Stimulated activated CD8-positive, alpha-beta memory T cell treated with anti-CD3 and anti-CD28 coated beads, Interleukin-2, amount 100 ng/mL, for 1 hour (primary cell): ENCODE measurements at places on chromosomes 16 and 17.

- no peak for DNase-seq
Measured at GRCh38 chr17:1705004-1705403, 5.2 kb downstream of the TLCD2 start.

DNA sequence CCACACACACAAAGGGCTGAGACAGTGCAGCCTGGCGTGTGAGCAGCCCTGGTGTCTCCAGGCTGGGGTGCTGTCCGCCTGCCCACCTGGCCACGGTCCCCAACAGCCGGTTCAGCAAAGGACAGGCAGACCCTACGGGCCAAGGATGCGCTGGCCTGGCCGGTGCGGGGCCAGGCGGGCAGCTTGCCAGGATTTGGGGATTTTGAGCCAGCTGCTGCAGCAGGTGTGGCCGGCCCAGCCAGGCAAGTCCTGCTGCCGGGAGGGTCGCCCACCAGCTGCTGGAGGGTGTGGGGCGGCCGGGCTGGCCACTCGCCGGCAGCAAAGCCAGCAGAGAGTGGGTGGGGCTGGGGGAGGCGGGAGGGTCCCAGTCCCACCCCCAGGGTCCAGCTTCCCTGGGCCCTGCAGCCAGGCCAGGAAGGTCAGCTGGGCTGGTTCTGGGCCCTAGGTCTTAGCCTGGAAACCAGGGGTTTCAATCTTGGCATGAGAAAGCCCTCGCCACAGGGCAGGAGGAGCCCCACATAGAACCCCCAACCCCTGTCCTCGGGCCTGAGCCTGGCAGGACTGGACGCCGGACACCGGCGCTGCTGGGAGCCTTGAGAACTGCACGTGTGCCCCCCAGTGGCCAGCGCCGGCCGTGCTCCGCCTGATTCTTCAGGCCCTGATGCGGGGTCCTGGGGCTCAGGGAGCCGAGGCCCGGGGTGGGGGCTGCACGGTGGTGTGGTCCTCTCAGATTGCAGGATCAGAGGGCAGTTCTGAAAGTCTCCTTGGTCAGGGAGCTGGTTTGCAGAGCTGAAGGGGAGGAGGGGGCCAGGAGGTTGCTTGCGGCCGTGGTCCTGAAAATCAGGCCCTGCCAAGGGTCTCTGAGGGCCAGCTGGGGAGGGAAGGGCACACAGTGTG, 17.6 kb upstream of the SSTR5 start:
- DNase-seq: no peak

GRCh38 chr17:31269578-31269983, 27.5 kb downstream of the OMG start:
- no peak for DNase-seq

DNA sequence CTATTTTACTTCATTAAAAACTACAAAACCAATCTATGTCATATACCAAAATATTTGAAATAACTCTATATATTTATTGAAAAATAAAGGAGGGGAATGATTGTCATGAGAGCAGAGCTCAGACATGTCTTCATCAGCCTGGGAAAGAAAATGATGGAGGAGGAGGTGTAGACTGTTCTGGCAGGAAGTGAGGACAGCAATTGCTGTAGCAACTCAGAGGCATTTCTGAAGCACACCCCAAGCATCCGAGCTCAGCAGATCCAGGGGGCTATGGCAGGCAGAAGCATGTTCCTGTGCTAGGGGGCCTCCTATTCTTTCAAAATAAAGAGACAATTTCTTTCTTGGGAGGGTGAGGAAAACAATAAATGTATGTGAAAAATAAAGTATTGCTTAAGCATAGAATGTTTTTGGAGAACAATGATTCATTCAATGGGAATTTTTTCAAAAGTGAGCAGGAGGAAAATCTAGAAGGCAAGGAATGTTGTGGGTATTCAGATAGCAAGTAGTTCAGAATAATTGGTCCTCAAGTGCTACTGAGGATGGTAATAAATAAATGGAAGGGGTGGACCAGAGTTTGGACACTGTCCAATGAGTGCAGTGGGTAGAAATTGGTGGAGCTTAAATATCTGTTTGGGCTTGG, 383.4 kb downstream of the CDH11 start:
- DNase-seq: no peak

DNA sequence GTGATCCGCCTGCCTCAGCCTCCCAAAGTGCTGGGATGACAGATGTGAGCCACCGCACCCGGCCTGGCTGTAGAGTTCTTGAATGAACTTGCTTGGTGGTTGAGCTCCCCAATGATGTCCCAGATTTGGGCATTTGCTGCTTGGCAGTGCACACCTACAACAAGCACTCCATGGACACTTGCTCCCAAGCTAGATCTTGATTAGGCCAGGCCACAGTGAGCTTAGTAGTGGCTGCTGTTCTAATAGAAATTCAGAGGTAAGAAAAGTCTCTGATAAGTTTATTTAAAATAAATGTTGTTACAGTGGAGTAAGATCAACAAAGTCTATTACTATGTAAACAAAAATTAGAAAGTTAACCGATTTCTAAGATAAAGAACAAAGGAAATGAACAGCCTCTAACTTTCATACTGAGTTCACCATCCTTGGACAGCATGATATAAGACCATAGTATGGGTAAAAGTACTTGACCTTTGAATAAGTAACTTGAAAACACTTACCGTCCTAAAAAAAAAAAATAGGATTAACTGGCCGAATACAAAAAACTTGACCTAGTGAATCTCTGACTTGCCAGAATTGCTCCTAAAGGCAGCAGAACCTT, 951 bp downstream of the TMED6 start:
- DNase-seq: no peak

DNA sequence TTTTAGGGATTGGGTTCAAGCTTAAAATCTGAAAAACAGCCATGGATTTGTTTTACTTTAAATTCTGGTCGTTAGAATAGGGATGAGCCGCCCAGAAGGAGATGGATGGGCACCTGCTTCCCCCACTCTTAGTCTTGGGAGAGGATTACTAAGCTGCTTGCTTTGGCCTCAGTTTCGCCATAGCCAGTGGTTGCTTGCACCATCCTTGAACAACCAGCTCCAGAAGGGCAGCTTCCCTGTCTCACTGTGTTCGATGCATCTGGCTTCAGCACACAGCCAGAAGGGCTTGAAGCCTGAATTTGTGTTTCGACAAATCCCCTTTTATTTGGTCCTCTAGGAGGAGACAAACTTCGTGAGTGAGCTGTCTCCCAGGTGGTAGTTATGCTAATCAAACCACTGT, 7.1 kb downstream of the CYB5D2 start:
- DNase-seq: no peak

DNA sequence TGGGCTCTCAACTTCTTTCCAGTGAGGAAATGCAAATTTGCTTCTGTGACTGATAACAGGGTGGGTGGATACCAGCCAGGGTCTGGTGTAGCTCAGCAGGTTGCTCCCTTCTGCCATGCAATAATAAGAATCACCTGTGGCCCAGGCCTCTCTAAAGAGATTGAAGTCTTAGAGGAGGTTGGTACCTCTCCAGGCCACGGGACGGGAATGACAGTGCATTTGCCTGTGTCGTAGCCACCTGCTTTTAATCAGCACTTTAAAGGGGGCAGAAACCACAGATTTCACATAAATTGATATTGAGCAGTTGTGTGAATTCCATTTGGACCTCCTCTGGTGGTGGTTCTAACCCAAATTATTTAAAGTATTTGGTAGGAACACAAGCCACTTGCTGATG, 246.9 kb downstream of the PRKCA start:
- DNase-seq: no peak

DNA sequence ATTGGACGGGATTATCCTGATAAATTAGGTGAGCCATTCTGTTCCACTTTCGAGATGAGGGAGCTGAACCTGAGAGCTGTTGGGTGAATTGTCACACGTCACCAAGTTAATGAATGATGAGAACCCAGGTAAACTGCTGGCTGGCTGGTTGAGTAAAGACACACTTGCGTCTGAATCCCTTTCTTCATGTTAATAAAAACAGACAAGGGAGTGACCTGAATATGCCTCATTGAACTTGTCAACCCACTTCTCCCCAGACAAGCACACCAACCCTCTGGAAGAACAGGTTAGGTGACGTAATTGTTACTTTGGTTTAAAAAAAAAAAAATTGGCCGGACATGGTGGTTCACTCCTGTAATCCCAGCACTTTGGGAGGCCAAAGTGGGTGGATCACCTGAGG, 400.9 kb upstream of the CDH5 start:
- no peak for DNase-seq

- DNase-seq: no peak
Measured at GRCh38 chr17:20925091-20925490, 117.7 kb downstream of the USP22 start.

DNA sequence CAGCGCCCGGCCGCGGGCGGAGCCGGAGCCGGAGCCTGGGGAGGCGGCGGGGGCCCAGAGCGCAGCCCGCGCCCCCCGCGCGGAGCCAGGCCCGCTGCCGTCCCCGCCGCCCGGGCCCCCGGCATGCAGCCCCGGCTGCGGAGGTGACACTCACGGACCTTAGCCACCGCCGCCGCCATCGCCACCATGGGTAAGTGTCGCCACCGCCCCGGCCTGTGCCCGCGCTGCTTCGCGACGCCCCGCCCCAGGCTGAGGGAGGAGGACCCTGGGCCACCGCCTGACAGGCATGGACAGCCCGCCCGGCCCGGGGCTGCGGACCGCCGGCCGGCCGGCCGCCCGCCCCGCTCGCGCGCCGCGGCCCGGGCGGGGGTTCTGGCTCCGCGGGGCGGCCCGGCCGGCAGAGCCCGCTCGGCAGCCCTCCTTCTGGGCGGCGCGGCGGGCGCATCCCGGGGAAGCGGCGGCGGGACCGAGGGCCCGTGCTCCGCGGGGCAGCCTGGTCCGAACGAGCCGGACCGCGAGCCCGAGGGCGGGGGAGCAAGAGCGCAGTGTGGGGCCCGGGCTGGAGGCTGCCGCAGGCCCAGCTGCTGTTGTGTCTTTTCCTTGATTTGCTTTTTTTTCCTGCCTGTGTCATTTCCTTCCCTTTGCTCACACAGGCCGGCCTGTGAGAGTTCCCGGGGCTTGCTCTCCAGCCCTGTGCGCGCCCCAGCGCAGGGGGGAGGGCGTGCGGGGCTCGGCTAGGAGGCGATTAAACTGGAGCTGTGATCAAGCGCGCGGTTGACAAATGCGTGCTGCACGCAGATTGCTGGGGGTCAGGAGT, 565 bp downstream of the MAP3K3 start:
- DNase-seq: peak; percentile 22

DNA sequence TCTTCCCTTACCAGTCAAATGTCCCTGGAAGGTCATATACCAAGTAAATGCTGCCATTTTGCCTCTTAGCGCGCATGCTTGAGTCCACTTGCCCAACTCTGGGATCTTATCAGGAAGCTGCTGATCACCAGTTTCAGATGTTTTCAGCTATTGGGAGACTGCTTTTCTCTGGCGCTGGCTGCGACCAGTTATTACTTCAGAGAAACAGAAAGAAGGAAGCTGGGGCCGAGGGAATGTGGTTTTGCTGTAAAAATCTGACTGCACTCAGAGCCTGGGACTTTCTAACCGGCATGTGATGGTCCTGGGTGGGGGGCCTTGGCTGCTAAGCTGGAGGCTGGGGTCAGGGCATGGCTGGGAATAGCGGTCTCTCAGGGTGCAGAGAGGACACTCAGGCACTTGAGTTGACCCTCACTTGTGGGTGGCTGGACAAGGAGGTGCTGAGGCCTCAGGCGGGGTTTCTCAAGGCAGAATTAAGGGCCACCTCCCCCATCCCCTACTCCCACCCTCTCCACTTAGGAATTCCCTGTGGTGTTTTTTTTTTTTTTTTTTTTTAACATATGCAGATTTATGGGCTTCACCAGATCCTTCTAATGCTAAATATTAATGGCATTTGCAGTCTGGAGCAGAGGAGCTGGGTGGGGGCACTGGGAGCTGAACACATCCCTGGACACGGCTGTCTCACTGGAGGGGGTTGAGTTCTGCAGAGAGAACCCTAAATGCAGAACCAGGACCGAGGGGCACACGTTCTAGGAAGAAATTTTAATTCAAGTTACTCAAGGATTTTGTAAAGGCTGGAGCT, 145.8 kb downstream of the CYLD start:
- DNase-seq: no peak

DNA sequence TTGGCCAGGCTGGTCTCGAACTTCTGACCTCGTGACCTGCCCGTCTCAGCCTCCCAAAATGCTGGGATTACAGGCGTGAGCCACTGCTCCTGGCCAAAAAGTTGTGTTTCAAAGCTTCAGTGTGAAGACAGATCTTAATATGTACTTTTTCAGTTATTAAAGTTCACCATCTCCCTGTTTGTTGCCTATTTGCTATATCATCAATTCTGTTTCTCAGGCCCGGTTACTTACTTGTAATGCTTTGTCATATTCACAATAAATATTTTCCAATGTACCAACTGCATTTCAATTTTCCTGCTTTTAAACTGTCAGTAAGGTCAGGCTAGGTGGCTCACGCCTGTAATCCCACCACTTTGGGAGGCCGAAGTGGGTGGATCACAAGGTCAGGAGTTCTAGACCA, 22.5 kb downstream of the FANCA start:
- DNase-seq: no peak

DNA sequence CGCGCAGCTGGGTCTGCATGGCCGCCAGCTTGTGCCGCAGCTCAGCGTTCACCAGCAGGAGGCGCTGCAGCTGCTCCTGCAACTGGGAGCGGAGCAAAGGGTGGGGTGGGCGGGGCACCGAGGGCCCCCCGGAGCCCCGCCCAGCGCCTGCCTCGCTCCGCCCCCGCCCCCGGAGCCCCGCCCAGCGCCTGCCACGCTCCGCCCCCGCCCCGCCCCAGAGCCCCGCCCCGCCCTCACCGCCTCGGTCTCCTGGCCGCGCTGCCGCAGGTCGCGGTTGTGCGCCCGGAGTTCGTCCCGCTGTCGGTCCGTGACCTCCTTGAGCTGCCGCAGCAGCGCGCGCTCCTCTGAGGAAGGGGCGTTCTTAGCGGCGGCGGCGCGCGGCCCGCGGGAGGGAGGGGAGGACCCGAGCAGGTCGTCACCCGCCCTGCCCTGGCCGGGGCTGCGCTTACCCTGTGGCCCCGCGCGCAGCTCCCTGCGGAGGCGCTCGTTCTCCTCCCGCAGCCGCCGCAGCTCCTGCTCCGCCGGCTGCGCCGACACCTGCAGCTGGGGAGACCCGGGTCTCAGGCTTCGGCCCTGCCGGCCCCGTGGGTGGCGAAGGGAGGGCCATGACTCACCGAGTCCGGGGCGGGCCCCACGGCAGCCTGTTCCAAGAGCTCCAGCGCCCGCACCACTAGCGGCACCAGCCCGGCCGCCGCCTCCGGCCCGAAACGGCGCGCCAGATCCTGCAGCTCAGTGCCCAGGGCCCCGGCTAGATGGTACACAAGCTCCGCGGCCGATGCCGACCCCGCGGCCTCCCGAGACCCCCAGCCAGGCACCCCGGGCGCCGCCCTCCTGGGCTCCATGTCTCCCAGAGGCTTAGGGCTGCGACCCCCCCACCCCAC, 463 bp downstream of the RILP start:
- DNase-seq: peak; percentile 89
